SW 1271 (cell line): ENCODE measurements at places on chromosomes 6 and 20.

GRCh38 chr6:224350-224749 lies 67.9 kb upstream of the DUSP22 start:
- DNase-seq: no peak

- DNase-seq: no peak
Measured at GRCh38 chr6:47153404-47153755, 111.2 kb upstream of the ADGRF1 start.

DNA sequence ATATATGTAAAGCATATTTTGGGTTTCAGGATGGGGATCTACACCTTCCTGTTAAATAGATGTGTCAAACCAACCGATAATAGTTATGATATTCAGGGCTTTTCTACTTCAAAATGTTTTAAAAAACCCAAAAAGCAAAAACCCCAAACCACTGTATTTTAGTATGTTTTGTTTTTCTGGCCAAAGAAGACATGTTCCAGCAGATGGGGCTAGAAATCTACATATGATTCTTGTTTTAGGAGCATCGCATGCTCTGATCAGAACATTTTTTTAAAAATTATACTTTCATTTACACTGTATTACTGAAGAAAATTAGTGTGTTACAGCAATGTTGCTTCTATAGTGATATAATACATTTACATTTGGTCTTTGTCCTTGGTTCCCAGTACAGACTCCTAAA lies 11.0 kb downstream of the RMND1 start:
- no peak for DNase-seq

DNA sequence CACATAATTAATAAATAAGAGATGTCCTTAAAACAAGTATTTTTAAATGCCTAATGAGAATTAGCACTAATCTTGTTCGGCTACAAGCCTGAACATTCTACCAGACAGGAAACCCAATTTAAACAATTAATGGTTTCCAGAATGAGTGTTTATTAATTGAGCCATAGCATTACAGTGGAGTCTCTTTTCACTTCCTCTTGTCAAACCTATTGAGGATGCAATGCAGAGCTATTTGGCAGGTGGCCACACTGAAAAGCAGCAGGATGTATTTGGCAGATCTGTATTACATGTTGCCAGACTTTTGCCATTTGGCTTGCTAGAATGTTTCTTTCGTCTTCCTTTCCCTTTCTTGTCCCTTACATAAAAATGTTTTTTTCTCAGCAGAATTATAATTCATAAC lies 475.2 kb upstream of the MARCKS start:
- no peak for DNase-seq

GRCh38 chr20:5504061-5504739 lies 187.4 kb upstream of the PROKR2 start:
- DNase-seq: no peak

- DNase-seq: no peak
Measured at GRCh38 chr6:87110636-87111035, 15.7 kb upstream of the CGA start.

GRCh38 chr20:2759143-2759542 lies 41.3 kb downstream of the CPXM1 start:
- no peak for DNase-seq

DNA sequence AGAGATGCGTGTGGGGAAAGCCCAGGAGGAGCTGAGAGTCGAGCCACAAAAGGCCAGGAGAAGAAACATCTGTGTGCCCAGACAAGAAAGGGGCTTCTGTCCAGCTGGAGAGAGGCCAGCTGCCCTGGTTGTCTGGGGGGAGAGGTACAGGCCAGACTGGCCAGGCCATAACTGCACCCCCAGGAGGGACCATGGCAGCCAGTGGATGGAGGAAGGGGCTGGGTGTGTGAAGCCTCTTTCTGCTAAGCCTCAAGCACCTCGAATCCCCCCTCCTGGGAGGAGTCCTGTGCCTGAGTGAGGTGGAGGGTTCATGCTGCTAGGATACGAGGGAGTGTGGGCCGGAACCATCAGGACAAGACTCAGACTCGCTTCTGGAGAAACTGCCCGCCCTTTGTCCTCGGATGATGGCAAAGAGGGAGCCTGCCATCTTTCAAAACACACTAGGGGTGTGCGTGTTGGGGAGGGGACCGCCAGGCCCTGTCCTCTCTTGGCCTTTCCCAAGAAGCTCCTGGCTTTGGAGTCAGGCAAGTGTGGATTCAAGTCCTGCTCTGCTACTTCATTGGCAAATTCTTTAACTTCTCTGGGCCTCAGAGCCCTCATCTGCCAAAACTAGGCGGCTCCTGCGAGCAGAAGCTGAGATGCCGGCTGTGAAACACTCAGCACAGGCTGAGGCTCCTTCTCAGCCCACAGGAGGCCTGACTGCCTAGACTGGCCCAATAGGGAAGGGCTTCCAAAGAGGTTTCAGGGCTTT lies 90.3 kb downstream of the ASXL1 start:
- no peak for DNase-seq

GRCh38 chr20:63743210-63743970 lies 3.8 kb downstream of the SLC2A4RG start:
- DNase-seq: no peak

DNA sequence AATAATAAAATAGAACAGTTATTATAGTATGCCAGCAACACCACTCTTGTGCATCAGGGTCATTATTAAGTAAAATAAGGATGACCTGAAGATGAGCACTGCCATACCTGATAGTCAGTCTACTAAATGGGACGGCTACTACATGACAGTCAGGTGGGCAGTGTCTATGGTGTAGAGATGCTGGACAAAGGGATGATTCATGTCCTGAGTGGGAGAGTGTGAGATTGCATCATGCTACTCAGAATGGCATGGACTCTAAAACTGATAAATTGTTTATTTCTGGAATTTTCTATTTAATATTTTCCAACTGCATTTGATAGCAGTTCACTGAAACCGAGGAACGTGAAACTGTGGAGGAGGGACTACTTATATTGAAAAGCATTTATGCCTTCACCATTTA lies 38.8 kb downstream of the SNX9 start:
- DNase-seq: no peak

- DNase-seq: no peak
Measured at GRCh38 chr6:149940672-149940982, 1.2 kb upstream of the ULBP2 start.

DNA sequence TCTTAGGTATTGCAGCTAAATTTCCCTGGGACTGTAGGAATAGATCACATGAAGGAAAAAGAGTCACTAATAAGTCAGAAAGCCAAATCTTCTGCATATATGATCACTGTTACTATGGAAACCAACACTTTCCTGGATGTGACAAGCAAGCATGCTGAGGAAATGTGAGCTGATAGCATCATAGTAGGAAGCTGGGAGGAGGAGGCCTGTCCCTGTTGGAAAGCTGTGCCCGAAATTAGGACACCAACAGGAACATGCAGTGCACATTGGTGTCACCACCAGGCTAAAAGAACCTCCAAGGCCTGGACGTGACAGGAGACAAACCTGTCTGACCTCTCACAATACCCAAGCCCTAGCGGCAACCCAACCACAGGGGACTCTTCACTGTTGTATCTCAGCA lies 181.9 kb upstream of the PCSK2 start:
- DNase-seq: no peak

DNA sequence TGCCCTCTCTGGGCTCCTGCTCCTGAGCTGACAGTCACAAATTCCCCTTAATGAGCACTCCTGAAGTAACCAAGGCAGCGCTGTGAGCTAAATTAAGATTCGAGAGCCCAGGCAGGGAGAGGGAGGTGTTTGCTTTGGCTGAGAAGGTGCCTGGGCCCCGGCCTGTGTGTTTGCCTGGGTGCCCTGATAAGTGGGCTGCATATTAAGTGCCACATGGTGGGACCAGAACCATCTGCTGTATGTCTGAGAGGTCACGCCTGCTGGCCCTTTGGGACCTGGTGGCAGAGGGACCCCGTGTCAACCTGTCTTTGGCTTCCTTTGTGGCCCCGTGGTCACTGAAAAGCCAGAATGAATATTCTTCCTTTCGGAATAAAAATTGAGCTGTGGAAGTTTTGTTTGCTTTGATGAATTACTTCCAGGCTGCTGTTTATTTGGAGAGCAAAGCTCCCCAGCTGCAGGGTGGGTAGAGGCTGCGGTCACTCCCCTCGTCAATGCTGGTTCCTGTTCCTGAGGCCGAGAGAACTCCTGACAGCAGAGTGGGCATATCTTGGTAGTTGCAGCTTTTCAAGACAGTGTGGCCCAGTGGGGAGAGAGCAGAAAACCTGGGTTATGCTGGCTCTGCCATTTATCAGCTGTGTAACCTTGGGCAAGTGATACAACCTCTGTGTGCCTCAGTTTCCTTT lies 17.5 kb upstream of the KCNK16 start:
- no peak for DNase-seq

DNA sequence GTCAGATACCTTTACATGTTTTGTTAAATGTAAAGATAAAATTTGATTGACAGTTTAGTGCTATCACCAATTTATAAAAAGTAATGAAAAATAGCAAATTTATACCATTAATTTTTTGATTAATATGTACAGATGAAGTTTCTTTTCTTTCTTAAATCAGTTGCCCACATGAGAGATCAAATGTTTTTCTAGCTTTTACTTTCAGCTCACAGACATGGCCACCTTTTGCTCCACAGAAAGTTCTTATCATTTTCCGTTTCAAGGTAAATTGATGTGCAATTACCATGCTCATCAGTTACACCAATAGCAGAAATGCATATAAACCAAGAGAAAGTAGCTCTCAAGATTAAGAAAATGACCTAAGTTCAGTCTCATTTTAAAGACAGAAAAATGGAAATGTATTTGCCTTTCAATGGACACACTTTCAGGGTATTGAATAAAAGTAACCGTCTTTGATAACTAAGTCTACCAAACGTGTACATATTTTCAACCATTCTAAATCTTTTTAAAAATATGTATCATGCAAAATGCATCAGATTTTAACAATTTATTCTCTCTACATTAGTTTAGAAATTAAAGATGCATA lies 16.6 kb upstream of the EXOC2 start:
- no peak for DNase-seq

DNA sequence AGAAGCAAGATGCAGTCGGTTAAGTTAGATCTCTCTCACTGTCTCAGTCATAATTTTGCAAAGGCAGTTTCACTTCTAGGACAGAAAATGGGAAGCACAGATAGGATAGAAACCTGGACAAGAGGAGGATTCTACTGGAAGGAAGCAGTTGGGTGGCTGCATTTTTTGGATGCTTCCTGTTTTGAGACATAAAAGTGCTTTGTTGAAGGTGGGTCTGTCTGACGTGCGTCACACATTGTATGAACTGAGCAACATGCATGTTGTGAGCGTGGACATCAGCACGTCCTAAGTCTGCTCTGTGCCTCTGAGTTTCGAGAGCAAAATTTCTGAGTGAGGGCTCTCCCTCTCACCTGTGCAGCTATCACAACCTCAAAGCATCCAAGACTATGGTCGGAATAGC lies 68.7 kb upstream of the SNX9 start:
- no peak for DNase-seq
